HepG2 (cell line): ENCODE measurements at places on chromosomes 4 and X.

DNA sequence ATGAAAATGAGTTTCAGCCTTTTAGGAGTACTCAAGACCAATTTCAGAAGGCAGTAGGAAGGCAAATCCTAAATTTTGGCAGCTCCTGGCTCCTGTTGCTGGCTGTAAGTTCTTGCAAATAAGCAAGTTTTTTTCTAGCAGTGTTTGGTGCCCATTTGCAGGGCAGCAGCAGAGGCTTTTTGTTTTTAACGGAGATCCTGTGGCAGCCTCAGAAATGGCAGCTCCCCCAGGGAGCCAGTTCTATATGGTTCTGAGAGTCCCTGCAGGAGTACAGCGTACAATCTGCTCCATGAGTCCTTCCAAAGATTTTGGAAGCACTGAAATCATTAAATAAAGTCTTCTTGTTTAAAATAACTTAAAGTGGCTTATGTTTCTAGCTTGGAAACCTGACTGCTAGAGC, 171.9 kb downstream of the NDST4 start:
- no peak for DNase-seq

DNA sequence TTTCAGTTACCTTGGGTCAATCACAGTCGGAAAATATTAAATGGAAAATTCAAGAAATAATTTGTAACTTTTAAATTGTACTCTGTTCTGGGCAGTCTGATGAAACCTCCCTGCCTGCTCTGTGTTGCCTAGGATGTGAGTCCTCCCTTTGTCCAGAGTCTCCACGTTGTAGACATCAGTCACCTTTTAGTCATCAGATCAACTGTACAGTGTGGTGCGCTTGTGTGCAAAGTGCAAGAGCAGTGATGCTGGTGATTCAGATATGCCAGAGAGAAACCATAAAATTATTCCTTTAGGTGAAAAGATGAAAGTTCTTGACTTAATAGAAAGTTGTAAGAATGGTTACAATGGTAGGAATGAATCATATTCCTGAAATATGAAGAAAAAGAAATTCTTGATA, 1.4 kb downstream of the SPATA4 start:
- DNase-seq = no peak

- peak; percentile 1 for DNase-seq
Observed at GRCh38 chrX:117743469-117744251, 372.9 kb downstream of the KLHL13 start.

DNA sequence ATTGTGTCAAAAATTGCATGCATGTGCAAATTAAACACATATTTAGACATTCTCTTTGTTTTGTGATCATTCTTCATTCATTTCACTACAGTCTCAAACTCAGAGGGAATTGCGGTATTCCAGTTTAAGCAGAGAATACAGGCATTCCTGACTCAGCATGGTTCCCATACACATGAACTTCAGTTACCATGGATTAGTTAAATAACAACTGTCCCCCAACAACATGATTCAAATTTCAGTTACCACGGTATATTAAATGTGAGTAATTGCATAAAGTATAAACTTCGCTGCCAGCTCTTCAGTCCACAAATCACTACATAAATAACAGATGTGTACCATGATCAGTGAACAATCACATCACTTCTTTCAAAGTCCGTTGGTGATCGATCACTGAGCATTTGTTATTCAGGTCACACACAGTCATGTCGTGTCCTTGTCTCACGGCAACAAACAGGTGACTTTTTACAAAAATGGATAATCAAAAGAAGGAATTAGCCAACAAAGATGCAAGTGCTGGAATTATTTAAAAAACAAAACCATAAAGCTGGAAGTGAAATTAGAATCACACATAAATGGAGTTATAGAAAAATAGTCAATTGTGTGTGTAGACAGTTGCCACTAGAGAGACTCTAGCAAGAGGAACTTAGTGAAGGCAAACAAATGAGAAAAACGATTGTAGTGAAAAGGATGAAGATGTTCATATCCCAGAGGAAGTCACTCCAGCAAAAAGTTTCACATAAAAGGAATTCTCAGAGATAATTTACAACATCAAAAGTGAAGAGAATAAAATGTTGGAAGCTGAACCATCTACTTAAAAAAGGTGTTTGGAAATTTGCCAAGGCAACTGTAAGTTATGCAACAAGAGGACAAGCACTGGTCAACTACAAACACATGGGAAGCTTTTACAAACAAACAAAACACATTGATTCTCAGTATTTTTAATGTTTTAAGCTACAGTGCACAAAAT, 138.6 kb upstream of the SMARCAD1 start:
- DNase-seq = no peak
